Dermis blood vessel endothelial cell (primary cell): ENCODE measurements at places on chromosomes 4 and X. TPM values are rescaled to one million over a fixed set of nuclear protein-coding genes. Genes with fewer than 3 reads are reported as not detected.

GRCh38 chr4:5465956-5466355 lies 242.4 kb downstream of the EVC2 start:
- no peak for DNase-seq

DNA sequence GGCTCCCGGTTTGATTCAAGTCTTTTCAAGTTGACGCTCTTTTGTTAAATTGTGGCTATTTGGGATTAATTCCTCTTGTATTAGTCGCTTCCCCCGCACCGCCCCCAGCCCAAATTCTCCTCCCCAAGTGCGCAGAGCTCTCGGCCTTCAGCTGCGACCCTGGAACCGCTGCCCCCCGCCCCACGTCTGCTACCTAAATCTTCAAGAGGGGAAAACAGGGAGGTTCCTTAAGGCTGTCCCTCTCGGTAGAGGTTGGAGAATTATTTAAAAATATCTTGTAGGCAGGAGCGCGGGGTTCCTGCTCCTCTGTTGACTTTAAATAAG lies 860 bp upstream of the RPS6KA3 start:
- DNase-seq, result no peak

DNA sequence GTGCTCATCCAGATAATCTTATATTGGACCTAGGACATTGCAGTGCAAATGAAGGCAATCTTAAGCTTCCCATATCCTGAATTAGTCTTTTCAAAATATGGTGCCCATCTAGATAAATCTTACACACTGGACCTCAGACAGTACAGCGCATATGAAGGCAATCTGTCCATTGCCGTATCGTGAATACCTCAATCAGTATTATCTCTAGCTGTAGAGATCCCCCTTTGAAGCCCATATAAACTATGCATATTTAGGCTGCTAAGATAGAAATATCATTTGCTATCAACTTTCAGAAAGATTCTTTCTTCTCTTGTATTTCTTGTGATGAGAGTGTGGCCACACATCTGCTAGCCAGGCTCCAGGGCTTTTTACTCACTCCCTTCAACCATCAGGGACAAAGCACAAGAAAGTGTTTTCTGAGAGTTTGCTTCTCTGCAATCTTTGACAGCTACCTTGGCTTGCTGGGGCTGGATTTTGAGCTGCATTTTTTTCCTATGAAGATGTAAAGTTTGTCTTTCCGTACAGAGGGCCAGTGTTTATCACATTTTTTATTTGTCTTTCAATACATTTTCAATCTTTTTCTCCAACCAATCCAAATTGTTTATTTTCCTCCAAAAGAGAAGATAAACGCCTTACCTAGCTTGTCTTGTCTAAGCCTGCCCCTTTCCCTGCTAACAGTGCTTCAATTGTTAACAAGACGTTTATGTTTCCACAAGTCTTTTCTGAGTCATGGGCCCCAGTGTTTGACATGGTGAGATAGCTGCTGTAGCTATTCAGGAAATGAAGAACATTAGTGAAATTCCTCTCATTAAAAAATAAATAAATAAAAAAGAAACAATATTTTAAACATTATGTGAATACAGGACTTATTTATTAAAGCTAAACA lies 57.6 kb upstream of the FAT1 start:
- no peak for DNase-seq

GRCh38 chr4:68152411-68152810 lies 22.7 kb upstream of the TMPRSS11F start:
- DNase-seq, result no peak

DNA sequence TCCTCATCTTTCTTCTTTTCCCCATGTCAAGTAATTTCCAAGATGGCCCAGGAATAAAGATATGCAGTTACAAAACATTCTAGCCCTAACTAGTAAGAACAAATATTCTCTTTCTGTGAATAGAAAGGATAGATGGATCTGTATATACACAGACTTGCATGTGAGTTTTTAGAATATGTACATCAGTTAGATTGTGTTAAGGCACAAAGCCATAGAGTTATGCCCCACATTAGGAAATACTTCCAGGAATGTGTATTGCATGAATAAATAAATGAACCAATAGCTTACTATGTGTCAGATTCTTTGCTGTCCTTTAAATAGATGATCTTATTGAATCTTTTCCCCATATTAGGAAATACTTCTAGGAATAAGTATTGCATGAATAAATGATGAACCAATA lies 46.0 kb upstream of the TMPRSS11E start:
- no peak for DNase-seq

GRCh38 chr4:63063760-63064159 lies 1345.5 kb downstream of the TECRL start:
- DNase-seq, result no peak

DNA sequence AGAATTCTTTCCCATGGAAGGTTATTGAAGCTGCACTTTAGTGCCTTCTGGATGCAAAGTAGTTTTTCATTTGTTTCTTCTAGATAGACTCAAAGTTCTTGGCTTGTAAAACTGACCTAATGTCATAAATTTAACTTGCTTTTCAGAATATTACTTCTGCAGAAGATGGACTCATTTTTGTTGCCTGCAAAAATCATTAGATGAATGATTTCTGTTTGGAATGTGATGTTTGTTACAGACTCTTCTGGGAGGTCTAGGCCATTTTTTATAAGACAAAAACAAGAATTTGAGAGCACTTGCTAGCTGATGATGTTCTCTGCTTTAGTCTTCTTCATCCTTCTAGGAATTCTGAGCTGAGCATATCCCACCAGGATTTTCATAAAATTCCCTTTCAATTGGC lies 308.6 kb upstream of the GIMD1 start:
- no peak for DNase-seq

GRCh38 chrX:54891573-54891972 lies 29.1 kb upstream of the TRO start:
- peak; percentile 56 for DNase-seq

DNA sequence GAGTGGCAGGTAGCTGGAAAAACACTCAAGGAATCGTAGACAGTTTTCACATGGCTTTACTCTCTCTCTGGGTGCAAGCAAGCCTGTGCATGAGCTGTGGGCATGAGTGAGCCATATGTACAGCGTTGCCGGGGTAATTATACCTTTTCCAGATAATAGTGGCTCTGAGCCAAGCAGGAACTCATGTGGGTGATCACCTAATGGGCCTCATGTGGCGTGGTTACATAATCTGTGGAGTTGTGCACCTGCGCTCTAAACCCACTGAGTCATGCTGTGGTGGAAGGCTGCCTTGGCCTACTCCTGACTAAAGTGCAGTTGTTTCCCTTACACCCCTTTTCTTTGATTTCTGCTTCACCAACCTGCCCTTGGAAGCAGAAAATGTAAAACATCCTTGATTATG lies 1564.5 kb upstream of the PCDH10 start:
- no peak for DNase-seq

GRCh38 chr4:86482306-86483172 lies 111.6 kb upstream of the PTPN13 start:
- no peak for DNase-seq

DNA sequence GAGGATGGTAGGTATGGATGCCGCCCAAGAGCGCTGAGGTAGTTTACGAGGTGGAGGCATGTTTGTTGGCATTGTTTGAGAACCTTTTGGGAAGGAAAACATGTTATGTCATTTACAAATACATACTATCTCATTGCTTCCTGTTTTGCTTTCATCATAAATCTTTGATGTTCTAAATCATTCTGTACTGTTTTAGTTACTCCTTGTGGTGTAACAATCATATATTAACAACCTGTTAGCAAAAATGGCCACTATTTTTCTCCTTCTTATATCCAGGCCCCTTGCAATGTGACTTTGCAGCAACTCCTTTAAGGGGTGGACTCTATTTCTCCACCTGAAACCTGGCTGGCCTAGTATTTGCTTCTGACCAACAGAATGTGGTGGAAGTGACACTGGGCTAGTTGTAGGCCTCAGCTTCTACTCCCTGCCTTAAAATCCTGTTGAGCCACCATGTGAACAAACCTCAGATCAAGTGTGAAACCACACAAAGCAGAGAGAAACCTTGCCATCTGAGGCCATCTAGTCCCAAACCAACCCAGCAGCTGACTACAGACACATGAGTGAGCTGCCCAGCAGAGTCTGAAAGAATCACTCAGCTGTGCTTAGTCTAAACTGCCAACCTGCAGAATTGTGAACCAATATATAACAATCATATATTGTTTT lies 15.8 kb upstream of the CXorf38 start:
- no peak for DNase-seq

GRCh38 chr4:89511776-89512175 lies 204.2 kb upstream of the GPRIN3 start:
- DNase-seq, result no peak

DNA sequence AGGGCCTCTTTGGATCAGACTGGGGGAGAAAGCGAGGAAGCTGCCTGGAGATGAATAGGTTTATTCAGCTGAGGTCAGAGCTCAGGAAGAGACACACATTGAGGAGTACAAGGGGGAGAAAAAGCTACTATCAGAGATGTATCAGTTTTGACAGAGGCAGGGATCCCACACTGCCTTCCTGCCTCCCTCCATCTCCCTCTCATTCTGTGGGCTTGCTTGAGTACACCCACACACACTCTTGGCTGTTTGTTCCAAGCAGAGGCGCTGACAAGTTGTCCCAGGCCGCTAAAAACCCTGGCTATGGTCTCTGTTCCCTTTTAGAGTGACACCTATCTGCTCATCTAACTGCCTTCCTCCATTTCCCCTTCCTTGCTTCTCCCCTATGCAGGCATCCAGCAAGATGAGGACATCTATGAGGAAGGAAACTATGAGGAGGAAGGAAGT lies 5.2 kb downstream of the TSPYL2 start:
- no peak for DNase-seq

- peak; percentile 77 for DNase-seq
Measured at GRCh38 chr4:88706574-88706973, 8.9 kb upstream of the NAP1L5 start.

GRCh38 chrX:48688531-48689150 lies 5.0 kb downstream of the WAS start:
- no peak for DNase-seq

DNA sequence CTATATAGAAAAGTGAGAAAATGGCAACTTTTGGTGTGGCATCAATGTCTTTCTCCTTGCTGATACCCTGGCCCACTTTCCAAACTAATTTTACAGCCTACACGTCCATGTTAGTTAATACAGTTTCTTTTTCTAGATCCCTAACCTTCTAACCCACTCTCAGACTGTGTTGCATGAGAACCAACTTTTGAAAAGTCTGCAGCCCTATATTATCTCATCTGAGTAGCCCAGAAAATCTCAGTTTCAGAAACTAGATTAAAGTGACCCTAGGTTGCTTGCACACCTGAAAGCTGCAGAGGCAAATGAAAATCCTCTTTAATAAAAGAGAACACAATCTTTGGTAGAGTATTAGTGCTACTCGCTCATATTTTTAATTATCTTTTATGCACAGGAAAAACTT lies 371.6 kb upstream of the EMCN start:
- no peak for DNase-seq

DNA sequence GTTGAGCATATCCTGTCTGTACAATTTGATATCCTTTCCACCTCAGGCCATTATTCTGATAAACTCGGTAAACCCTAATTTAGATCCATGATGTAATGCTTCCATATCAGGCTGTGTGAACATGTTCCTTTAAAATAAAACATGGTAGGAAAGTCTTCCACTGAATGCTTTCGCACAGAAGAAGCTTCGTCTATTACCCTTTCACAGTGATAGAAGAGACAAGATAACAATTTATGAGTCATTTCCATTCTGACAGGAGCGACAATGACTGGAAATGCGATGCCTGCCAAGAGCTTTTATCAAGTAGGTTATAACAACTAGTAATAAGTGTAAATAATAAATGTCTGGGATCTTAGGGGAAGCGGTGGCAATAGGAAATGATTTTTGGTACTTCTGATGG lies 98.8 kb downstream of the TTC29 start:
- DNase-seq, result peak; percentile 1

- DNase-seq, result peak; percentile 64
Measured at GRCh38 chrX:130024127-130024526, 41.7 kb downstream of the BCORL1 start.

DNA sequence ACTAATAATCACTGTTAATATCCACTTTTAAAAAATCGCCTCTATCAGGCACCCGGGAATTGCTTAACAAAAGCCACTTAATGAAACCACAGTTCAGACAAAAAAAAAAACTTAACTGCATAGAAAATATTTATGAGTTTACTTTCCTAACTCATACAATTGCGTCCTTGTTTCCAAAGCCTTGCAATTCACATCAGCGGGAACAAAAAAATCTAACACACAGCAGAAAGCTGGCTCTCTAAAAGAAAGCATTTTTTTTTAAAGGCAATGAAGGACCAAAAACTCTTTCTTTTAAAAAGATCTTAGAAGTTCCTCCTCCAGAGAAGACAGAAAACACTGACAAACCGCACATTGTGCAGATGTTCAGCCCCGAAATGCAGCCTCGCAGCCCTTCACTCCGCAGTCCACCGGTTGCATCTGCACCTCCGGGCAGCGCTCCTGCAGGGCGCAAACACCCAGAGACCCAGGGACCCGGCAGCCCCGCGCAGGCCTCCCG lies 812 bp downstream of the FAT1 start:
- DNase-seq, result no peak

DNA sequence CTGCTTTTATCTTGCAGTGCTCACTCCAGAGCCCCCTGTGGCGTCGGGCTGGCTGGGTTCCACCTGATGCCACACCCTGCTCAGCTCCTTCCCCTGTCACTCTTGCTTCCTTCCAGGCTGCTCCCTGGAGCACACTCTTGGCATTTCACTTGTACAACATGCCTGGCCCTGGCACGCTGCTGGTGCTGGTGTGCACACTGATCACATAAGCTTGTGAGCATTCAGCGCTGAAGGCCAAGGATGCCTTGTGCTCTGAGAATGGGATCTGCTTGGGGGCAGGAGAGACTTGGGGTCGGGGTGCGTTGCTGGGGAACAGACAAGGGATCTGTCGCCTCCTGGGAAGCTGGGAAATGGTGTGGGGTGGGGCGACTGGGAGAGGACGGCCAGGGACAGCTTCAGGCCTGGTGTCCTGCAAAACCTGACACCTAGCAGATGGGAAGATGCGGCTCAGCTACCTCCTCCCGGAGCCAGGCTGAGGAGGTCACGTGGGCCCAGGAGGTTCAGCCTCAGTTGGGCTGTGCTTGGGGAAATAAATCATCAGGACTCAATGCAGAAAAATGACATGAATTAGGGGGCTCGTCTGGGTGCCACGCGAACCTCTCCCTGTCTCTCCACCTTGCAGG lies 108.5 kb downstream of the PHKA2 start:
- no peak for DNase-seq

DNA sequence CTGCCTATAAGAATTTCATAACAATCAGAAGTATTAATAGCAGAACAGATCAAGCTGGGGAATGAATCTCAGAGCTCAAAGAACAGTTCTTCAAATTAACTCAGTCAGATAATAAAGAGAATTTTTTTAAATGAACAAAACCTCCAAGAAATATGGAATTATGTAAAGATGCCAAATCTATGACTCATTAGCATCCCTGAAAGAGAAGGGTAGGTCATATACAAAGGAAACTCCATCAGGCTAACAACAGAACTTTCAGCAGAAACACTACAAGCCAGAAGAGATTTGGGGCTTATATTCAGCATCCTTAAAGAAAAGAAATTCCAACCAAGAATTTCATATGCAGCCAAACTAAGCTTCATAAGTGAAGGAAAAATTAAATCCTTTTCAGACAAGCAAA lies 28.6 kb downstream of the CBR4 start:
- peak; percentile 32 for DNase-seq

Gene HTR2C
- not detected in 2 replicates for total RNA-seq

Gene NWD2
- not detected in 2 replicates for total RNA-seq

Gene MAGEA1
- not detected in 2 replicates for total RNA-seq

Gene F9
- total RNA-seq, result not detected in 2 replicates

Gene GSX2
- total RNA-seq, result 0.33 TPM in 1 of 2 replicates, not detected in the other

Gene SLC16A2
- 0.70 and 1.0 TPM in 2 replicates for total RNA-seq

Gene HGFAC
- 0.28 and 0.51 TPM in 2 replicates for total RNA-seq
